ENCODE measurements at places on chromosomes 1 and 21.

DNA sequence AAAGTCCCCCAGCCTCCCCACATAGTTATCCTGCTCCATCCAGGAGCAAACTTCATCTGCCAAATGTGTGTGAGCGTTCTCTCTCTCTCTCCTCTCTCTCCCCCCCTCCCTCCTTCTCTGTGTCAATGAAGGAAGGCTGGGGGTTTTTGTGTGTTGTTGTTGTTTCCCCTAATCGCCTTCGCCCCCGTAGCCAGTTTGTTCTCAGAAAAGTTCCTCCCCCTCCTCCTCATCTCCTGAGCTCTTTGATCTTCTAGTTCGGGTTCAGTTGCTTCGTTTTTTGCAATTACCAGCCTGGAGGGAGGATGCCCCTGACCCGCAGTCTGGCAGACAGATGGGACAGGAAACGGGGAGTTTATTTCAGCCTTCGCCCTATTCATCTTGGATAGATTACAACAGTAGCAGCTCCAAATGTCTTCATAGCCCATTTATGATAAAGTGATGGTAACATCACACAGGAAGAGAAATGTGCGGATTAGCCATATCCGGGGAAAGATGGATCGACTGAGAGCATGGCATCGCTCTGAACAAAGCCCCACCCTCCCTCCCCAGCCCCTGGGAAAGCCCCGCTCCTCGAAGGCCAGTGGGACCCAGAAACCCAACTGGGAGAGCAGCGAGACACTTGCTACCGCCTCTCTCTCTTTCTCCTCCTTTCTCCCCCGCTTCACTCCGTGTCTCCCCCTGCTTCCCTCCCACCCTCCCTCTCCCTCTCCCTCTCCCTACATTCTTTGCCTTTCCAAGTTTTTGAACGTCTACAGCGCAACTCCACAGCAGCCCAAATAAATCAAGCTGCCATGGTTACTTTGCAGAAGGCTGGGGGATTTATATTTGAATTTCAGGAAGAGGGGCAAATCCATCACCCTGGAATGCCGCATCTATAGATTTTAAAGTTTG is 139.7 kb upstream of the ARHGEF16 start:
- peaks cover 7% of the 10 kb centered on the region for H3K4me1 ChIP-seq
- peak overlapping the region; percentile 73 for H3K27ac ChIP-seq
- no peak overlapping the region for H3K4me3 ChIP-seq
- H3K27me3 ChIP-seq, result peaks cover 15% of the 10 kb centered on the region
- no peaks in the 10 kb centered on the region for H3K36me3 ChIP-seq

- no peak overlapping the region for H3K4me3 ChIP-seq
- no peaks in the 10 kb centered on the region for H3K4me1 ChIP-seq
- H3K36me3 ChIP-seq, result no peaks in the 10 kb centered on the region
- no peak overlapping the region for H3K27ac ChIP-seq
- H3K27me3 ChIP-seq, result peaks cover 12% of the 10 kb centered on the region
- no peak for DNase-seq
These were observed 23.1 kb upstream of the OR10J4 start for GRCh38 chr1:159408862-159409400.

GRCh38 chr1:232486454-232487207 is 143.3 kb downstream of the SIPA1L2 start:
- no peak overlapping the region for H3K4me3 ChIP-seq
- H3K27ac ChIP-seq, result no peak overlapping the region
- no peaks in the 10 kb centered on the region for H3K36me3 ChIP-seq
- H3K4me1 ChIP-seq, result no peaks in the 10 kb centered on the region
- peaks cover 9% of the 10 kb centered on the region for H3K27me3 ChIP-seq
- no peak for DNase-seq

DNA sequence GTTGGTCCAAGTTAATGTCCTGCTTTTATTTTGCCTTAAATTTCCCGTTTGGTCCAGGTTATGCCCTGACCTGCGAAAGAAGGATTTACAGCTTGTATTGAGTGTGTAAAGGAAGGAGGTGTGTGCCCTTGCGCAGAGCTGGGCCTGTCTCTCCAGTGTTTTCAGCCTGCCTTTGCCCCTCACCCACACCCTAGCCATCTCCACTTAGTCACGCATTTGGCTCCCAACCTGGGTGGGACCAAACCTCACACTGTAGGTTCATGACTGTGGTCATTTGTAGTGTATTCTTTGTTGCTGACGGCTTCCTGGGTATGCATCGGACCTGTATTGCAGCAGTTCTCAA is 572 bp upstream of the SRSF10 start:
- DNase-seq, result peak; percentile 46
- peaks cover 46% of the 10 kb centered on the region for H3K4me1 ChIP-seq
- H3K36me3 ChIP-seq, result no peaks in the 10 kb centered on the region
- peak overlapping the region; percentile 95 for H3K27ac ChIP-seq
- peak overlapping the region; percentile 92 for H3K4me3 ChIP-seq

DNA sequence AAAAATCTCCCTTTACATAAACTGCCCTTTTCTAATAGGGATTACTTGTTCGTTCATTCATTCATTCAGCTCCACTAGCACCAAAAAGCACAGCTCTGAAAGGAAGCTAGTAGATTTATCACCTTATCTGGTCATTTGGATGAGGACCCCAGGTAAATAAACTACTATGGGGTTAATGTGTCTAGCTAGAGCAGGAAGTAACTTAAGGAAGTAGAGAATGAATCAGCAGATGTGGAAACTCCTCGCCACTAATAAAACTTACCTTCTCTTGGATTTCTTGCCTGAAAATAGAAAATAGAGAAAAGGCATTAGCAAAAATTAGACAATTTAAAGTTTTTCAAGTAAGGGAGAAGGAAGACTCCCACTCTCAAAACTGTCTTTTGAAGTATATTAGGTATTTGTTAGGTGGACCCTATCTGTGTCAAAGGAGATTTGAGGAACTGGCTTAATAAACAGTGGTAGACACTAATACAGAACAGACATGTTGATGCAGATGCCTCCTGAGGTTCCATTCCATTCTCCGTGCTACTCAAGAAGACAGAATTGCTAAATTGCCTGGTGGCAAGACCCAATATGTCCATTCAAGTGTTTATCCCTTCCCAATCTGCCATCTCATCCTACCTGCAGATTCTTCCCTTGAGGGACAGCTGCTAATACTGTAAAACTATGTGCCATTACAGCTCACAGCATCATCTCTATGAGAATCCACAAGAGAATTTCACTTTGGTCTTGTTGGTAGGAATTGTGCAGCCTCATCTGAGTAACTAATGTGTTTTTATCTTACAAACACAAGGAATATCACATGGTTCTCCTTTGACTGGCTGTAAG is 14.9 kb downstream of the SELL start:
- H3K27ac ChIP-seq, result no peak overlapping the region
- H3K27me3 ChIP-seq, result no peaks in the 10 kb centered on the region
- DNase-seq, result no peak
- H3K36me3 ChIP-seq, result peaks cover 18% of the 10 kb centered on the region
